Neural progenitor cell (in vitro differentiated cells): ENCODE measurements at places on chromosomes 12 and 14. TPM values are rescaled to one million over a fixed set of nuclear protein-coding genes. Genes with fewer than 3 reads are reported as not detected.

DNA sequence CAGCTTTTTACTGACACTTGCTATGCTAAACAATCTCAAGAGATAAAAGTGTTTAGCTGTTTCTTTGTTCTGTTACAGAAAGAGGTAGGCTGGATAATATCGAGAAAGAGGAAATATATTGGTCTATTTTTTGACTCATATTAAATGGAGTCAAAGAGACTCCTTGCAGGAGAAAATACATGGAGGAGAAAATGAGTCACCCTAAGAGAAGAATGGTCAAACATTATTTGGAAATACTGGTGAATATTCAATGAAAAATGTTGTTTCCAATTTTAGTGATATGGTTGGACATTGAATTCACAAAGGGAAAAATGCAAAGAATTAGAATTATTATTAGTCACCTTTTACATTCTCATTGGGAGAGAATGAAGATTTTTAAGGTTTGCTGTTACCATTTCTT is 3.2 kb downstream of the KCNJ8 start:
- DNase-seq: no peak

- no peak for DNase-seq
These were observed 32.6 kb downstream of the ETNK1 start for GRCh38 chr12:22657538-22657937.

DNA sequence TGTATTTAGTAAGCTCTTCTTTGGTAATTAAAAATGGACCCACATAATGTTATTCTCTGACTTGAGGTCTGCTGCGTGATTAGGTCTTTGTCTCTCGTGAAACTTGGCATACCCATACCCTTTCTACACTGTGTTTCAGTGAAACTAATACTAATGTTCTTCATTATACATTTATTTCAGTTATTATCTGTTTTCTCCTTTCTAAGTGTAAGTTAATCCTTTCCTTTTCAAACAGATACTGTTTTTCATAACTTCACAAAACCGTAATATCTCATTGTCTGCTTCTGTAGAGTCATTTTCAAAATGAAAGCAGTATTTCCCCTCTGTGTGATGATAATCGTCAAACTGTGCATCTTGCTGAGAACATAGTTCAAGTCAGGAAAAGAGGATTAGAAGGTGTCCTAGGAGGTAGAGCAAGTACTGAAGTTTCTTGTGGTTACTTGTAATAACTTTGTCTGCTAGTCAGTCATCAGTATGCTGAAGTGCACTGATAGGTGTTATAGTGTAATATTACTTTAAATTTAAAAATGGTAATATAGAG is 15.9 kb downstream of the PYROXD1 start:
- no peak for DNase-seq

UBE2N gene
- 82.6 and 116 TPM in 2 replicates for total RNA-seq

- no peak for DNase-seq
These were observed 2.9 kb upstream of the SMOC1 start for GRCh38 chr14:69876221-69876847.
